Peyer's patch (tissue), 4 donors: ENCODE measurements at places on chromosomes 2 and 18. TPM values are rescaled to one million over a fixed set of nuclear protein-coding genes. Genes with fewer than 3 reads are reported as not detected.

DNA sequence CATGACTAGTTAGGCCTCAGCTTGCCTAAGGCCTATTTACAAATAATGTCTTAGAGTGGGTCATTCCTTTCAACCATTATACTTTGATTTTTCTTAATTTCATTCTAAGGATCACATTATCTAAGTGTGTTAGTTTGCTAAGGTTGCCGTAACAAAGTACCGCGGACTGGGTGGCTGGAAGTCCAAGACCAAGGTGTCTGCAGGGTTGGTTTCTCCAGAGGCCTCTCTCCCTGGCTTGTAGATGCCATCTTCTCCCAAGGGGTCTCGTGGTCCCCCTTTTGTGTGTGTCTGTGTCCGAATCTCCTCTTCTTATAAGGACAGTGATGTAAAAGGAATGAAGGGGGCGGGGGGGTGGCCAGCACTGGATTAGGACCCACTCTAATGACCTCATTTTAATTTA lies 18.4 kb upstream of the ITM2C start:
- no peak for DNase-seq

- no peak for DNase-seq
Observed at GRCh38 chr2:169285531-169286235, 76.7 kb downstream of the LRP2 start.

- no peak for DNase-seq
Observed at GRCh38 chr2:106181064-106181463, 13.0 kb downstream of the UXS1 start.

CXCR2 gene
- not detected for total RNA-seq

GRCh38 chr18:79050005-79050404 lies 19.2 kb upstream of the ATP9B start:
- DNase-seq = no peak

DNA sequence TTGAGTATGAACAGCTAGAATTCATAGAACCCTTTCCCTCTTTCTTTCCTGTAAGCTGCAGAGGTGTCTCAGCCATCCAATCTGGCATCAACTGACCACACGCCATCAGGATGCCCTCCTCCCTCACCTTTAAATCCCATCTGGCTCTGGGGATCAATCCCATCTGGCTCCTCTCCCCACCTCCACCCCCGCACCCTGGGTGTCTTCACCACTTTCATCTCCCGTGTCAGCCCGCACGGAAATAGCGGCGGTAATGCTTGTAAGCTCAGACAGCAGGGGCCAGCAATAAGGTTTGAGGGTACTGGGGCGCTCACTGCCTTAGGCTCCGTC lies 508 bp upstream of the TUBA4B start:
- no peak for DNase-seq

GRCh38 chr2:215288112-215288815 lies 23.6 kb upstream of the ATIC start:
- DNase-seq = no peak

DNA sequence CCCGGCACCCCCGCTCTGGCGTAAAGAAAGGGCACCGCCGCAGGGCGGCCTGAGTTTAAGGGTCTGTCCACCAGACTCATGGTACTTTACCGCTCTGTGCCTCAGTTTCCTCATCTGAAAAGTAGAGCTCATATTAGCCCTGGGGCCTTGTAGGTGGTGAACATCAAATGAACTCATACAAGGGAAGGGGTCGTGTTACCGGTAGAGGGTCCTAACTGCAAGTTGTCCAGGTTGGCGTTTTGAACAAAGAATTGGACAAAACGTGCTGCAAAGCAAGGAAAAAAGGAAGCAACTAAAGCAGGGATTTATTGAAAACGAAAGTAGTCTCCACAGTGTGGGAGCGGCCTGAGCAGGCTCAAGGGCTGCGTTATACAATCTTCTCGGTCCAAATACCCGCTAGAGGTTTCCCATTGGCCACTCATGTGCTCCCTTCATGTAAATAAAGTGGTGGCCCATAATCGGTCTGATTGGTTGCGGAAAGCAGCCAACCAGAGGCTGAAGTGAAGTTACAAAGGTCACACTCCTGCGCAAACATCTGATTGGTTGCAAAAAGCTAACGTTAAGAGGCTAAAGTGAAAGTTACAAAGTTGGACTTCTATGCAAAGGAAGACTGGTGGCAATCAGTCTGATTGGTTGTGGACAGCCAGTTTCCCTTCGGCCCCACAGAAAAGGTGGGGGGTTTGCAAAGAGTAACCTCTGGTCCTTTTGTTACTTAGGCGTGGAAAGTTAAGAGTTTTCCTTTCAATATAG lies 80.7 kb upstream of the LDLRAD4 start:
- peak; percentile 79 for DNase-seq

GRCh38 chr2:100367163-100367562 lies 44.9 kb upstream of the LONRF2 start:
- no peak for DNase-seq

DNA sequence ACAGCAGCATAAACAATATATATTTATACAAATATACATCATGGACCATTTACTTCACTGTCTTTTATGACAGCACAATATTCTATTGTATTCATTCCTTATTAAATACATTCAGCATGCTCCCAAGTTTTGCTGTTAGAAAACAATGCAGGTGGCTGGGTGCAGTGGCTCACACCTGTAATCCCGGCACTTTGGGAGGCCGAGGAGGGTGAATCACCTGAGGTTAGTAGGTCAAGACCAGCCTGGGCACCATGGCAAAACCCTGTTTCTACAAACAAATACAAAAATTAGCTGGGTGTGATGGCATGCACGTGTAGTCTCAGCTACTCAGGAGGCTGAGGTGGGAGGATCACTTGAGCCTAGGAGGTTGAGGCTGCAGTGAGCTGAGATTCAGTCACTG lies 39.0 kb downstream of the NPC1 start:
- DNase-seq = no peak

GRCh38 chr2:166727095-166727494 lies 161.2 kb upstream of the XIRP2 start:
- DNase-seq = no peak

MAP3K19 gene
- total RNA-seq = not detected
